Natural killer cell treated with Interleukin-12 subunit alpha and Interleukin-12 subunit beta and Interleukin-15 and Interleukin-18, amount 100 ng/mL, for 72 hours (primary cell): ENCODE measurements at places on chromosomes 6 and 20. TPM values are rescaled to one million over a fixed set of nuclear protein-coding genes. Genes with fewer than 3 reads are reported as not detected.

PPP2R5D gene
- 47.8 TPM for total RNA-seq

DAAM2 gene
- total RNA-seq: not detected

SDHAF4 gene
- total RNA-seq: 6.2 TPM

LSM2 gene
- 113 TPM for total RNA-seq

SNAI1 gene
- total RNA-seq: 0.71 TPM

ASCC3 gene
- 61.7 TPM for total RNA-seq

GRCh38 chr6:54595844-54596243, 250.7 kb upstream of the FAM83B start:
- no peak for DNase-seq

GRCh38 chr6:108106694-108107093, 32.2 kb upstream of the OSTM1 start:
- DNase-seq: no peak

DNA sequence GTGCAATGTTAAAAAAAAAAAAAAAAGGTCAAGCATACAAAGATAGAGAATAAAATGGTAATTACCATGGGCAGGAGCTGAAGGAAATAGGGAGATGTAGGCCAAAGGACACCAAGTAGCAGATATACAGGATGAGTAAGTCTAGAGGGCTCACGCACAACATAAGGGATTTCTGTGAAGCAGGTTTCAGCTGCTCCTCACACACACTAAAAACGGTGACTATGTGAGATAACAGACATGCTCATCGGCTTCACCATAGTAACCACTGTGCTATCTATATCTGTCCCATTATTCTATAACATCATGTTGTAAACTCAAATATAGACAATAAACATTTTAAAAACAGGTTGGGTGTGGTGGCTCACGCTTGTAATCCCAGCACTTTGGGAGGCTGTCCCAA, 11.6 kb downstream of the SNHG17 start:
- DNase-seq: no peak

DNA sequence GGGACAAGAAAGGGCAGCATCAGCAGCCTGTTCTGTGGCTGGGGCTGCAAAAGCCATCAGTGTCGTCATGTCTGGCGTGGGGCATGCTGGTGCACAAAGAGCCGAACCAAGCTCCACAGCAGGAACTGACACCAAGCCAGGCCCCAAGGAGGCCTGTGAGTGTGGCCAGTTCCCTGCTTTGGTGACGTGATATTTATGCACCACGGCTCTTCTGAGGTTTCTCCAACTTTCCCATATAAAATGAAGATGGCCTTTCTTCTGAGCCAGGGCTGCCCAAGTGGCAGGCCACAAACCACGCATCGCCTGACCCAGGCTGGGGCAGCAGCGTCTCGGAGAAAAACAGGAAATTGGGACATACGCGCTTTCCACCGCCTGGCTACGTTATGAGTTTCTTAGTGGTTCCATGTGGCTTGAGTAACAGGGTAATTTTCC, 109.9 kb downstream of the RIN2 start:
- no peak for DNase-seq
